ENCODE measurements at places on chromosomes 5 and 9. TPM values are rescaled to one million over a fixed set of nuclear protein-coding genes. Genes with fewer than 3 reads are reported as not detected.

The PIP5K1B gene
- total RNA-seq: 0.39 TPM

The N4BP3 gene
- 0.39 TPM for total RNA-seq

The SPATA6L gene
- 4.7 TPM for total RNA-seq

The KIF2A gene
- total RNA-seq: 41.6 TPM

The THBS4 gene
- total RNA-seq: 0.79 TPM

The JADE2 gene
- total RNA-seq: 39.7 TPM

The GFPT2 gene
- 4.3 TPM for total RNA-seq

The INSL6 gene
- total RNA-seq: not detected

The SOHLH1 gene
- not detected for total RNA-seq

The PRKAA1 gene
- total RNA-seq: 70.5 TPM

The ISL1 gene
- total RNA-seq: not detected

The NKD2 gene
- total RNA-seq: not detected

The FST gene
- total RNA-seq: 26.6 TPM

The STK32A gene
- total RNA-seq: 44.4 TPM

The ACOT12 gene
- total RNA-seq: not detected

The NIM1K gene
- total RNA-seq: 0.33 TPM

The PCDHA9 gene
- under 0.01 TPM for total RNA-seq

The SPINK5 gene
- not detected for total RNA-seq

The IL13 gene
- total RNA-seq: not detected

The SIMC1 gene
- 3.5 TPM for total RNA-seq

The ANXA2R gene
- 5.0 TPM for total RNA-seq

The TSLP gene
- total RNA-seq: not detected

The TMC1 gene
- total RNA-seq: 0.79 TPM

The GGTA1 gene
- total RNA-seq: not detected

The WDR31 gene
- 1.7 TPM for total RNA-seq

The NOTCH1 gene
- total RNA-seq: 14.1 TPM

The PRRX2 gene
- not detected for total RNA-seq

The ADCY2 gene
- total RNA-seq: 0.76 TPM

The ATP10B gene
- total RNA-seq: not detected

The ZNF658 gene
- 3.8 TPM for total RNA-seq

The ADGRV1 gene
- 0.39 TPM for total RNA-seq

The GPR150 gene
- total RNA-seq: not detected
